ENCODE measurements at places on chromosomes 7 and 10. TPM values are rescaled to one million over a fixed set of nuclear protein-coding genes. Genes with fewer than 3 reads are reported as not detected.

DNA sequence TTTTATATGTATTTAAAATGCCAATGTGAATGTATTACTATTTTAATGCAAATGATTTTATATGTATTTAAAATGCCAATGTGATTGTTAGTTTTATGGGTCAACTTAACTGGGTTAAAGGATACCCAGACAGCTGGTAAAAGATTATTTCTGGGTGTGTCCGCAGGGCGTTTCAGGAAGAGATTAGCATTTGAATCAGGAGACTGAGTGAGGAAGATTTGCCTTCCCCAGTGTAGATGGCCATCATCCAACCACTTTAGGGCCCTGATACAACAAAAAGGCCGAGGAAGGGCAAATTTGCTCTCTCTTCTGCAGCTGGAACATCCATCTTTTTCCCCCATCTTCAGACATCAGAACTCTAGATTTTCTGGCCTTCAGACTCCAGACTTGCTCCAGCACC lies 116.2 kb downstream of the BAMBI start:
- peaks cover 25% of the 10 kb centered on the region for H3K27me3 ChIP-seq
- H3K4me1 ChIP-seq, result no peaks in the 10 kb centered on the region
- no peak overlapping the region for H3K27ac ChIP-seq
- no peaks in the 10 kb centered on the region for H3K36me3 ChIP-seq

DNA sequence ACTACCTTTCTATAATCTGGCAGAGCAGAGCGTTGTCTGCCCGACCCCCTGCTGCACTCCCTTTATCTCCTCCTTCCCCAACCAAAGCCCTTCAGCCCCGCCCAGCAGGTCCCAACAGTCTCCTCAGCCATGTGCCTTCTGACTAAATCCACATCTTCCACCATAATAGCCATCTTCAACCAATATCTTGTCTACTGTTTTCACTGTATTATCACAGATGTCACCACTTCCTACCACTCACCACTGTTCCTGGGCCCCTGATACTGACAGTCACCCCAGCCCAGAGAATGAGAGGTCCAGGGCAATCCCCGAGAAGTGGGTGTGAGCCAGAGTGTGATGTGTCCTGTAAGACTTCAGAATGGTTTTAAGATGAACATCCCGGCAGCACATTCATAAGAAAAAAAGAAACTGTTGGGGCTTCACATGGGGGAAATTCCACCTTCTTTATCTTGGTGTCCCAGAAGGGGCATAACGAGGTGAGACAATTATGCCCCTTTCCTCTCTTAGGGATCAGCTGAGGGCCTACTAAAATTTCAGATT lies 25.3 kb downstream of the CCDC6 start:
- H3K27me3 ChIP-seq, result no peaks in the 10 kb centered on the region
- no peak for DNase-seq
- H3K36me3 ChIP-seq, result no peaks in the 10 kb centered on the region

- DNase-seq, result peak; percentile 30
- H3K27ac ChIP-seq, result no peak overlapping the region
- H3K4me1 ChIP-seq, result no peaks in the 10 kb centered on the region
- H3K4me3 ChIP-seq, result no peak overlapping the region
- peaks cover 60% of the 10 kb centered on the region for H3K36me3 ChIP-seq
Observed at GRCh38 chr7:22660293-22660692, 66.7 kb upstream of the IL6 start.

The UTF1 gene
- 1.9 TPM for total RNA-seq

DNA sequence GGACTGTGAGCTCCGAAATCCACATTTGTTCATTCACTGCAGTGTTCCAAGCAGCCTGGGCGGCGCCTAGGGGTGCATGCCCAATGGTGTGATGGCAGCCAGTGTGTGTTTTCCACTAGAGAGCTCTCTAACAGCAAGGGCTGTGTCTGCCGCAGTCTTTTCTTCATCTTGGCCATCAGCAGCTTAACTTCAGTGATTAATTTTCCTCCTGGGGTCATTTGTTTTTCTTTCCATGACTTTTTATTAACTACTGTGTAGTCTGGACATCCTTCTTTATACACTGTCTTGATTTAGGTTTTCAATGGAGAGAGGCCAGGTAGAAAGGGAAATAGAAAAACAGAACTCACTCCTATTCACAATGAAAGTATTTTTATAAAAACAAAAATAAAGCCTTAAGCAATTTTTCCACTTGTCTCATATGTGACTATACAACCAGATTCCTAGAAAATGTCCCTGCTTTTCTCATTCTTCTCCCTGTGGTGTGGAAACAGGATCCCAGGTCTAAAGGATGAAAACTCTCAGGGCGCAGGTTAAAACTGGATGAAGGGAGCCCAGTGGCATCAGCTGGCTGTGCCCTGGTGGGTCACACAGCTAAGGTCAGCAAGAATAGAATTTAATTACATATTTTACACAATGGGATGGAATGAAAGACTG lies 176.8 kb downstream of the PKD1L1 start:
- H3K27me3 ChIP-seq, result no peaks in the 10 kb centered on the region
- DNase-seq, result no peak
- no peak overlapping the region for H3K27ac ChIP-seq
- H3K36me3 ChIP-seq, result no peaks in the 10 kb centered on the region

DNA sequence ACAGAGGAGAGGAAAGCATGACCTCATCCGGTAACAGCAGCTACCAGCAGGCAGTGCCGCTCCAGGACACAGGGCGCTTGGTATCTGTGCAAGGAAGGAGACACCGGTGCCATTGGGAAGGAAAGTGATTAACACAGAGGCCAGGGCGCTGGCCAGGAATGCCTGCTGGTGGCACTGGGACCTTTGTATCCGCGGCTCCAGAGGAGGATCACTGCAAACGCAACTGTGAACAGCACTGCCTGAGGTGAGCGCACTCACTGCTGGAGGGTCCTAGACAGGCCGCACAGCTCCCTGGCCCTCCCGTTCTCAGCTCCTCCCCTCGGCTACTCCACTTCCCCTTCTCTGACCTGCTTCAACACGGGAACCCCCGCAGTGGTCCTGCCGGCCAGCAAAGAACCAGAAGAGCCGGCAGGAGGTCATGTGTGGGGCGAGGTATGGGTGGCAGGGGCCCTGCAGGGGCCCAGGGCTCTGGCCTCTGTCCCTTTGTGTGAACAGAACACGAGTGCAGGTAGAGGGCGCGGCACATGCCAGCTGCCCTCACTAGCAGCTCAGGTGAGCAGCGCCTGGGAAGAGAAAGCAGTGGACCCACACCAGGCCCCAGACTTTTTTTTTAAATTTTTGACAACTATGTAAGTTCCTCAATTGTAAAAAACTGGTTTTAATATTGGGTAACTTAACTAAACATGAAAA lies 107.6 kb downstream of the VIPR2 start:
- no peak overlapping the region for H3K4me3 ChIP-seq
- no peaks in the 10 kb centered on the region for H3K4me1 ChIP-seq
- H3K36me3 ChIP-seq, result no peaks in the 10 kb centered on the region
- no peak overlapping the region for H3K27ac ChIP-seq

- H3K4me3 ChIP-seq, result no peak overlapping the region
- H3K4me1 ChIP-seq, result no peaks in the 10 kb centered on the region
- H3K27ac ChIP-seq, result no peak overlapping the region
- no peaks in the 10 kb centered on the region for H3K36me3 ChIP-seq
Observed at GRCh38 chr10:4678023-4678950, 147.7 kb upstream of the AKR1E2 start.
